ENCODE measurements at places on chromosomes 16 and 17. TPM values are rescaled to one million over a fixed set of nuclear protein-coding genes. Genes with fewer than 3 reads are reported as not detected.
A peak's percentile ranks its signal among the peaks of the same experiment; 100 is the strongest.

GRCh38 chr17:17205368-17206123 is 587 bp downstream of the PLD6 start:
- no peak for DNase-seq

The ITGAL gene
- total RNA-seq = 1.5 TPM

DNA sequence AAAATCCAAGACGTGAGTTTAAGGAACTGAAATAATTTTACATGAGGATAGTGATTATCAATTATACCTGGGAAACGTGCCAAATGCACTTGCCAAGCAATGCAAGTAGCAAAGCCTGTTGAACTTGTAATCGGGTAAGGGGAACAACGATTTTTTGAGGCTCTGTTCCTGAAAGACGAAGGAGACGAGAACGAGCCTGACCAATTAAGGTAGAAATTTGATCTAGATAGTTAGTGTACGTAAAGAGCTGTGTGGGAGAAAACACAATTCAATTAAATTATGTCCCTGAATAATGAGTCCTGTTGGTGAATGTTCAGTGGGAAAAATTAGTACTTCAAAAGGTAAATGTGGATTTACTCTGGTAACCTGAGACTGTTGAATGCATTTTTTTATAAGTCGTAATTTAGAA is 17.7 kb upstream of the KCTD5 start:
- no peak for DNase-seq

- DNase-seq = no peak
Observed at GRCh38 chr16:9123871-9124270, 32.4 kb downstream of the HAPSTR1 start.

The NQO1 gene
- total RNA-seq = 9.1 TPM

DNA sequence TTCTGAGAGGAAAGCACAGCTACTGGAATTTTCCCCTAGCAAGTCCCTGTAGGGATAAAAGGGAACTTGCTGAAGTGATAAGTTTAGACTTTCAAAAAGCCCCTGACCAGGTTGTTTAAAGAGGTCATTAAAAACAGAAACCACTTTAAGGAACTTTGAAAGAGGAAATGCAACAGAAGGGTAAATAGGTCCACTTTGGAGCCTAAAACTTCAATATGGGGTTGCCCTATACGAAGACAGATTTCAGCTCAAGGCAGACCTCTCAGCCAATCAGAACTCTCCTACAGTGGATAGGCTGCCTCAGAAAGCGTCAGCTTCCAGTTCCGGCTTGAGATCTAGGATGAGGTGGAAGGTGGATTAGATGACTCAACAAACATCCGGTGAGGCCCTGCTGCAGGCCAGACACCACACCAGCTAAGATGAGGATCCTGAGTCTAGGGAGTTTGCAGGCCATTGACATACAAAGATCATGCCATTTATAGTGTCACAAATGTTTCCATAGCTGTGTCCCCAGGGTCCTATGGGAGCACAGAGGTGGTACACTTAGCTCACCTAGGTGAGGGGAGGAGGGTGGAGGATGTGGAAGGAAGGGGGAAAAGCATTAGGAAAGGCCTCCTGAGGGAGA is 7.9 kb upstream of the MFSD6L start:
- no peak for DNase-seq

GRCh38 chr17:68431661-68432071 is 25.6 kb downstream of the WIPI1 start:
- peak; percentile 57 for DNase-seq

- DNase-seq = peak; percentile 53
Observed at GRCh38 chr17:6163612-6164333, 93.6 kb downstream of the WSCD1 start.

DNA sequence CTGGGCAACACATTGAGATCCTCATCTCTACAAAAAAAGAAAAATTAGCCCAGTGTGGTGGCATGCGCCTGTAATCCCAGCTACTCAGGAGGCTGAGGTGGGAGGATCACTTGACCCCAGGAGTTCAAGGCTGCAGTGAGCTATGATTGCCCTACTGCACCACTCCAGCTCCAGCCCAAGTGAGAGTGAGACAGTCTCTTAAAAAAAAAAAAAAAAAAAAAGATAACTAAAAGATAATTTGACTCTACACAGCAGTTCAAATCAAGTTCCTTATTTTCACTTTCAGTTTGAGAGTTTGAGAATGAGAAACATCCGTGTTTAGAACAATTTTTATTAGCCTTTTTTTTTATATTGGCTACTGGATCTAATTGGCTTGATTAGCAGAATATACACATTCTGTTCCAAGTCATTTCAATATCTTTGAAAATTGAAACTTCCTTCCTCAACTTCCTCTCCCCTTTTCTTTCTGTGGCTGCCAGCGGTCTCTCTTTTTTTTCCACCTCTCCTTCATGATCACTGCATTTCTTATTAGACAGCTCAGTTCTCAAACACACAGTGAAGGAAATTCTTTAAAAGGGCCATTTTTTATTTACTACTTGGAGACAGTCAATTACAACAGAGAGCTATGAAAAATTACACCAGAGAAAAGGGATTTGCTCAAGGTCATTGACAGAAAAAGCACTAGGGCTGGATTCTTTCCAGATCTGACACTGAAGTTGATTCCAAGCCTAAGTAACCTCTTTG is 4.5 kb upstream of the ACSF2 start:
- no peak for DNase-seq

DNA sequence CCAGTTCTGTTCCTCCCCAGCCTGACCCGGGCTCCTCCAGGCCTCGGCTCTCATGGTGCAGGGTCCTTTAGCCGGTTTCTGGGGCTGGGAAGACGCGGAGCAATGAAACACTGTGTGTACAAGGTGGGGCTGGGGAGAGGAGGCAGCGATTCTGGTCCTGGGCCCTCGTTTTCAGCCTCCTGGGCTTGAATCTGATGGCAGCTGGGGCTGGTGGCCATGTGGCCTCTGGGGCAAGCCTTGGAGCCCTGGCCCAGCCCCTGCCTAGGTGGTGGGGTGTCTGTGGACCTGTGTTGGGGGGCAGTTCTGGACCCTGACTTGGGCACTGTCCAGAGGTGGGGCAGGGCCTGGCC is 4.1 kb downstream of the FOXJ1 start:
- no peak for DNase-seq

The C1QTNF8 gene
- not detected for total RNA-seq

The CMTM2 gene
- total RNA-seq = not detected

The PRAC2 gene
- total RNA-seq = not detected

DNA sequence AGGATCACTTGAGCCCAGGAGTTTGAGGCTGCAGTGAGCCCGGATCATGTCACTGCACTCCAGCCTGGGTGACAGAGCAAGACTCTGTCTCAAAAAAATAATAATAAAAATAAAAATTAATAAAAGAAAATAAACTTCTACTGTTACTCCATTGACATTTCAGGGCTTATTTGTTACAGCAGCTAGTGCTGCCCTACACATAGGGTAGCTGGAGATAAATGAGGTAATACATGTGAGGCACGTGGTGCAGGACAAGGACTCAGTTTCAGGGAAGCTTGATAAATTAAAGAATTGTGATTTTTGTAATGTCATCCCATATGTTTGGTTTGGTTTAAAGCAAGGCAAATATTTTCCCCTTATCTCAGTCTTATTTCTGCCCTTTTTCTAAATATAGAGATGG is 80.3 kb downstream of the GSG1L start:
- DNase-seq = no peak

GRCh38 chr16:886084-886543 is 84.7 kb downstream of the LMF1 start:
- no peak for DNase-seq

GRCh38 chr17:2191227-2191626 is 112.4 kb downstream of the SMG6 start:
- DNase-seq = no peak

GRCh38 chr16:50932348-50932935 is 190.6 kb downstream of the CYLD start:
- DNase-seq = no peak

GRCh38 chr16:2090777-2091546 is 43.2 kb downstream of the TSC2 start:
- peak; percentile 60 for DNase-seq

Data from cerebellum (tissue), 4 donors.